ENCODE measurements at places on chromosomes 13 and 19. TPM values are rescaled to one million over a fixed set of nuclear protein-coding genes. Genes with fewer than 3 reads are reported as not detected.

The DNAJC15 gene
- total RNA-seq = 23.8 TPM

The ABCA7 gene
- 16.4 TPM for total RNA-seq

The CKM gene
- total RNA-seq = not detected

The PRR36 gene
- total RNA-seq = 1.2 TPM

The ZNF561 gene
- 30.8 TPM for total RNA-seq

The HIPK4 gene
- not detected for total RNA-seq

The INSR gene
- total RNA-seq = 15.5 TPM

The ARL11 gene
- 0.14 TPM for total RNA-seq

The RFPL4A gene
- total RNA-seq = not detected

The PLK5 gene
- total RNA-seq = not detected

The ZNF808 gene
- total RNA-seq = 15.0 TPM

- DNase-seq = no peak
Observed at GRCh38 chr19:34308381-34309367, 54.3 kb downstream of the GARRE1 start.

GRCh38 chr19:29655648-29656335 is 9.5 kb upstream of the PLEKHF1 start:
- no peak for DNase-seq

DNA sequence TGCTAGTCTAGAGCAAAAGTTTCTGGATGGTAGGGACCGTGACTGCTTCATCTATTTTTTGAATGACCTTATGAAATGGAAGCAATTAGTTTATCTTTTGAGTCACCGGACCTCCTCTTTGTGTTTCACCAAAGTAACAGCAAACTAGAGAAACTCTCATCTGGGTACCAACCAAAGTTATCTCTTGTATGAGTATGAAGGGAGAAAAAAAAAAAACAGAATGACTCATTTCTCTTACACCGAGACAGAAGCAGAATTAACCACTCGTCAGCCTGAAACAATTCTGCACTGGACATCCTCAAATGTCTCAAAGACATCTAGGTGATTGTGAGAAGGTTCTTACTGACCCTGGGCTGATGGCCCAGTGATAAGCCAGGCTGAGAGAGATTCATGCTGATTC is 18.3 kb downstream of the ZNF100 start:
- no peak for DNase-seq

DNA sequence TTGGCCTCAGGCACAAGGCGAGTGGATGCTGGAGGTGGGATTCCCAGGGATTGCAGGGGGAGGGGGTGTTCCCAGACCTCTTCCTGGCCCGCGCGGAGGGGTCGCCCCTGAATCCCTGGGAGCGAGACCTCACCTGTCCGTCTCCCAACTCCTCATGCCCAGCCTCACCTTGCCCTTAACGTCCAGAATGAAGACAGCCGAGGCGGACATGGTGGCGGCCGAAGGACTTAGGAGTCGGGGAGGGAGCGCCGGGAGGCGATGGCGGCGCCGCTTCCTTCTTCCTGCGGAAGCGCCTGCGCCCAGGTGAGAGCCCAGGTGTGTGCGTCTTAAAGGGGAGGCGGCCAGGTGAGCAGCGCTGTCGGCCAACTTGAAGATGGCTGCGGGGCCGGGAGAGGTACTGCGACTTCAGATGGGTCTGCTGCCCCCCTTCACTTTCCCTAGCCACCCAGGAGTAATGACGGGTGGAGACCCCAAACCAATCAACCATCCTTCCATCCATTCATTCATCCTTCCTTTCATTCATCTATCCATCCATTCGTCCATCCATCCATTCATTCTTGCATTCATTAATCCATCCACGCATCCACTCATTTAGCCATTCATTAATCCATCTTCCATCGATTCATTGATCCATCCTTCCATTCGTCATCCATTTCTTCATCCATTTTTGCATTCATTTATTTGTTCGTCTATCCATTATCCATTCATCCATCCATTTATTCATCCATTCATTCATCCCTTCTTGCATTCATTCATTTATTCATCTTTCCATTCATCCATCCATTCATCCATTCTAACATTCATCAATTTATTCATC is at the start of gene AP1M2:
Gene AP1M2, minus strand, starts transcription at position 291 of the 817 bp plus-strand sequence. Its CDS starts 81 bp downstream, at position 210.
- no peak for DNase-seq

GRCh38 chr13:48492096-48492440 is 40.8 kb downstream of the RCBTB2 start:
- no peak for DNase-seq

DNA sequence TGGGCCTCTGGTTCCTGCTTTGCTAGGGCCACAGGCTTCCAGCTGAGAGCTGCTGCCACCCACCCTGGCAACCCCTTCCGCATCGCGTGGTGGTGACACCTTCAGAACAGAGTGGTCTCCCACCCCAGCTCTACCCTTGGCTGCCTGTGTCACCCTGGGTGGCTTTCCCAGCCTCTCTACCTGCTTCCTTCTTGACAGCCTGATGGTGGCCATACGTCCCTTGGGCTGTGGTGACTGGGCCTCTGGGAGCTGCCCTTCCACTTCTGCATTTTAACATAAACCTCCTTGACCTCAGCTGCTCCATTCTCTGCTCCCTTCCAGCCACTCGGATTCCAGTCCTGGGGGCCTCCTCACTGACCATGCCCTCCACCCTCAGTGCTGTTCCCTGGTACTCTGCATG is 17.0 kb downstream of the PAK4 start:
- DNase-seq = no peak

DNA sequence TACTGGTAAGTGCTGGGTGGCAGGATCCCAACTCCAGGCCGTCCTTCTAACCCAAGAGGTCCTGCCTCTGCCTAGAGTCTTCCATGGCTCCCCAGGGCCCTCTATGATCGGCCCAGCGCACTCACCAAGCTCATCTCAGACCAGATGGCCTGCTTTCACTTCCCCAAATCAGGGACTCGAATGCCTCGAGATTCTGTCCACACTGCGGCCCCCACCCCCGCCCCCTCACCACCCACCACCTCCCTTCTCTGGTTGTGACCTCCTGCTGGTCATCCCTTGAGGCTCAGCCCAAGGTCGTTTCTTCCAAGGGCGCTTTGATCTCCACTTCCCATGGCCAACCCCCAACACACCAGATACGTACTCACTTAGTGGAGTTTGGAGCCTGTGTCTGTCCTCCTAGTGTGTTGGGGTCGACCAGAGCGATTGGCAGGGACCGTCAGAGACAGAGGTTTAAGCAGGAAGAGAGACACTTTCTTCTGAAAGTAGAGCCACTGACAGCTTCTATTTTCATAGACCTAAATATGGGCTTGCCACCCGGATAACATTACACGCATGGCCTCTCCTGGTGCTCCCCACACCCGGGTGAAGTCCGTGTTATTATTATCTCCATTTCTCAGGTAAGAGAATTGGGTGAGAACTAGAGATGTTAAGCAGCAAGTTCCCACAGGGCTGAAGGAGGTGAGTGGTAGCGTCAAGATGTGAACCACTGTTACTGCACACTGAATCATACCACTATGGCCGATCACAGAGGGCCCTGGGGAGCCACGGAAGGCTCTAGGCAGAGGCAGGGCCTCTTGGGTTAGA is at the start of gene FCER2:
Gene FCER2, minus strand, starts transcription at position 478 of the 804 bp plus-strand sequence. CDS start 2,371 bp downstream, outside the sequence.
- no peak for DNase-seq

DNA sequence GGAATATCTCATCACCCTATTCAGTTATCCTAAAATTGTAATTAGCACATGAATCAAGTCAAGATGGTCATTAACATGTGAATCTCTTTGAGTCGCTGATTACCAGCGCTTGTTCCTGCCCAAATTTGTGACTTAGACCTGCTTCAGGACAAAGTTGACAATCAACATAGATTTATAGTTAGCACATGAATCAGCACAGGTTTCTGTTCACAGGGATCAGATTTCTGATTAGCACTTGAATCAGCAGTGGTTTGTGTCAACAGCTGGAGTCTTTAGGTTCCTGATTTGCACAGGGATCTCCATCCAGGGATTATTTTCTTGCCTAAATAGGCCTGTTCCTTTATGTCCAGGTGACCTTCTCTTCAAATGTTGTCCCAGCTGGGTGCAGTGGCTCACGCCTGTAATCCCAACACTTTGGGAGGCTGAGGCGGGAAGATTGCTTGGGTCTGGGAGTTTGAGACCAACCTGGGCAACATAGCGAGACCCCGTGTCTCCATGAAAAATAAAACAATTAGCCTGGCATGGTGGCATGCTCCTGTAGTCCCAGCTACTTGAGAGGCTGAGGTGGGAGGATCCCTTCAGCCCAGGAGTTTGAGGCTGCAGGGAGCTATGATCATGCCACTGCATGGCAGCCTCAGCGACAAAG is 3.8 kb upstream of the LRFN3 start:
- no peak for DNase-seq

GRCh38 chr19:40632311-40633036 is 31.3 kb downstream of the LTBP4 start:
- DNase-seq = no peak

DNA sequence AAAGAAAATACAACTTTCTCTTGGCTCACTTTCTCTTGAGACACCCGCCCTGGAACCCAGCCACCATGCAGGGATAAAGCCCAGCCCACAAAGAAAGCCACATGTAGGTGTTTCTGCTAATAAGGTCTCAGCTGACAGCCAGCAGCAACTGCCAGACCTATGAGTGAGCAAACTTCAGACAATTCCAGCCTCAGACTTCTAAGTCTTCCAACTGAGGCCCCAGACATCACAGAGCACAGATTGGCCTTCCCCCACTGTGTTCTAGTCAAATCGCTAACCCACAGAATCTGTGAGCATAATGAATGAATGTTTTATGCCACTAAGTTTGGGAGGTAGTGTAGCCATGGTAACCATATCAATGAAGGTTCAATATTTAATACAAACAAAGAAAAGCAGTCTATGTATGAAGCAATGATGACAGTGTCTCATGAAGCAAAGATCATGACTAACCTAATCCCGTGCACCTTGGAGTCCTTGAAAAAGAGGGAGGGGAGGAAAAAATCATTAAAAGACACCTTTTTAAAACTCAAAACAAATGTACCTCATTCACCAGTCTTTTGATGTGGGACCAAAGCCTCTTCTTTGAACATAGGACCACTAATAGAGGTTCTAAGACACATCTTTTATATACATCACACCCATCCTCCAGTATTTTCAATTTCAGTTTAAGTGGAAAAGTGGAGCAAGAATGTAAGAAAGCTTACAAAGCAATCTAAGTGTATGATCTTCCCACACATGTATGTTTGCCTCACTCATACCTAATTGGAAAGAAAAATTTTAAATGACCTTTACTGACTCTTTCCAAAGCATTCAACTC is 6.2 kb downstream of the MRPS31 start:
- DNase-seq = no peak

GRCh38 chr19:17565611-17566010 is 10.2 kb downstream of the COLGALT1 start:
- DNase-seq = no peak

GRCh38 chr13:78586706-78587105 is 16.6 kb downstream of the POU4F1 start:
- no peak for DNase-seq

- DNase-seq = no peak
Observed at GRCh38 chr19:38663957-38664502, 16.6 kb downstream of the ACTN4 start.

DNA sequence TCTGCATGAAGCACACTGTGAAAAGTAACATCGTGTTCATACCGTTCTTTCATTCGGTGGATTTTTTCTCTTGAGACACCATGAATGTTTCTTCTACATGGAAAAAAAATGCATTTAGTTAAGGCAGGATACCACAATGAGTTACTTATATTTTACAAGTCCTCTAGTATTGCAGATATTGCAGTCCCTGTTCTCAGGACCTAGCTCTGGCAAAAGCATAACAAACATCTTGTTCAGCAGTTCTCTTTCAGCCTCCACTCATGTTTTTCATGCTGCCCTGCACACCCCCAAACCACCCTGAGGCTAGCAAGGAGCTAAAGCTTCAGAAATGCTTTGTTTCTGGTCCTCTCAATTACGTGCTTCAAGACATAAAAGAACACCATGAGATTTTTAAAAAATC is 24.8 kb downstream of the N4BP2L1 start:
- DNase-seq = no peak

Measured in kidney epithelial cell (primary cell).